Bronchial smooth muscle cell (primary cell): ENCODE measurements at places on chromosomes 16 and 17. TPM values are rescaled to one million over a fixed set of nuclear protein-coding genes. Genes with fewer than 3 reads are reported as not detected.

The PRR29 gene
- 0.47 and 0.52 TPM in 2 replicates for total RNA-seq

The INCA1 gene
- total RNA-seq, result 0.09 and 0.32 TPM in 2 replicates

The CDT1 gene
- total RNA-seq, result 1.5 and 1.9 TPM in 2 replicates

The SPNS2 gene
- 0.09 and 0.16 TPM in 2 replicates for total RNA-seq

The TLCD3B gene
- not detected in 2 replicates for total RNA-seq

The RNU2-1 gene
- not detected in 2 replicates for total RNA-seq

The SLC16A11 gene
- total RNA-seq, result 0.16 and 0.26 TPM in 2 replicates

The TPPP3 gene
- 2.0 and 8.4 TPM in 2 replicates for total RNA-seq

The MRPS23 gene
- 33.1 and 45.6 TPM in 2 replicates for total RNA-seq

The CRHR1 gene
- total RNA-seq, result not detected in 2 replicates

The CHST5 gene
- total RNA-seq, result not detected in 2 replicates

The GSG1L gene
- not detected in 2 replicates for total RNA-seq

The USP7 gene
- 31.4 and 33.7 TPM in 2 replicates for total RNA-seq

The TPSD1 gene
- total RNA-seq, result not detected in 2 replicates

The SLC39A11 gene
- 20.3 and 21.3 TPM in 2 replicates for total RNA-seq

The SECTM1 gene
- total RNA-seq, result 20.2 and 38.8 TPM in 2 replicates

The TBC1D3H gene
- total RNA-seq, result not detected in 2 replicates

The HASPIN gene
- total RNA-seq, result 0.17 and 0.79 TPM in 2 replicates

The KCNH6 gene
- not detected in 2 replicates for total RNA-seq

The MIS12 gene
- total RNA-seq, result 5.8 and 9.1 TPM in 2 replicates

The NECAB2 gene
- total RNA-seq, result under 0.01 TPM in 1 of 2 replicates, not detected in the other

The METTL2A gene
- total RNA-seq, result 13.6 and 14.2 TPM in 2 replicates

The HBQ1 gene
- not detected in 2 replicates for total RNA-seq

The NPIPA1 gene
- total RNA-seq, result 57.4 and 67.6 TPM in 2 replicates

The LRRC37A gene
- 0.95 and 1.7 TPM in 2 replicates for total RNA-seq

The RAC3 gene
- 5.4 and 5.7 TPM in 2 replicates for total RNA-seq

The PPP1R27 gene
- not detected in 2 replicates for total RNA-seq

The PLCG2 gene
- 0.16 and 0.26 TPM in 2 replicates for total RNA-seq

The KRTAP4-3 gene
- total RNA-seq, result not detected in 2 replicates

The KRTAP4-6 gene
- not detected in 2 replicates for total RNA-seq

The CSH1 gene
- total RNA-seq, result not detected in 2 replicates

The CES4A gene
- total RNA-seq, result 1.1 and 3.3 TPM in 2 replicates

The KRTAP9-3 gene
- not detected in 2 replicates for total RNA-seq

The C1QTNF8 gene
- not detected in 2 replicates for total RNA-seq

The CNGB1 gene
- total RNA-seq, result not detected in 2 replicates

The CEP295NL gene
- 2.2 and 2.8 TPM in 2 replicates for total RNA-seq

The CKLF gene
- total RNA-seq, result 38.0 and 53.3 TPM in 2 replicates

The AMDHD2 gene
- 58.7 and 69.5 TPM in 2 replicates for total RNA-seq

The ITGAD gene
- total RNA-seq, result not detected in 2 replicates

The LGALS9 gene
- 0.16 and 0.60 TPM in 2 replicates for total RNA-seq

The TMC7 gene
- 0.52 and 0.79 TPM in 2 replicates for total RNA-seq

The ZNF423 gene
- 0.63 and 0.69 TPM in 2 replicates for total RNA-seq

The KRT9 gene
- total RNA-seq, result not detected in 2 replicates

The LITAFD gene
- total RNA-seq, result not detected in 2 replicates

The VMO1 gene
- 1.1 and 1.2 TPM in 2 replicates for total RNA-seq

The SIAH1 gene
- total RNA-seq, result 28.7 and 30.9 TPM in 2 replicates

The PCGF2 gene
- total RNA-seq, result 3.9 and 5.3 TPM in 2 replicates

The KCNJ18 gene
- not detected in 2 replicates for total RNA-seq
